ENCODE measurements at places on chromosomes 1 and 21.

- no peak for DNase-seq
Measured at GRCh38 chr1:38932571-38932970, 9.1 kb downstream of the RHBDL2 start.

GRCh38 chr1:212544110-212544509, 64.5 kb upstream of the ATF3 start:
- no peak for DNase-seq

DNA sequence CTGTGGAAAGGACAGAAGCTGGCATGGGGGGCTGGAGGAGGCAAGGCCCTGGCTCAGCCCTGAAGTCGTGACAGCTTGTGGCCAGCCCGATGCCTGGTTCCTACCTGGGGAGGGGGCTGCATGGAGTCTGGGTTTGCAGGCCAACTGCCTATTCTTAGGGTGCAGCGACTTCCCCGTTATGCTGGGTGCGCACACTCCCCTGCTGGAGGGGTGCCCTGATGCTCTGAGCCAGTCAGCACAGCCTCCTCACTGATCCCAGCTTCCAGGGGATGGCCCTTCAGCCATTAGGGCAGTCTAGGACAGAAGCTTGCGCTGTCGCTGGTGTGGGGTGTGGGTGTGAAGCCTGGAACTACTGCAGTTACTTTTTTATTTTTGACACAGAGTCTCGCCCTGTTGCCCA, 30.0 kb upstream of the SLC19A1 start:
- no peak for DNase-seq

DNA sequence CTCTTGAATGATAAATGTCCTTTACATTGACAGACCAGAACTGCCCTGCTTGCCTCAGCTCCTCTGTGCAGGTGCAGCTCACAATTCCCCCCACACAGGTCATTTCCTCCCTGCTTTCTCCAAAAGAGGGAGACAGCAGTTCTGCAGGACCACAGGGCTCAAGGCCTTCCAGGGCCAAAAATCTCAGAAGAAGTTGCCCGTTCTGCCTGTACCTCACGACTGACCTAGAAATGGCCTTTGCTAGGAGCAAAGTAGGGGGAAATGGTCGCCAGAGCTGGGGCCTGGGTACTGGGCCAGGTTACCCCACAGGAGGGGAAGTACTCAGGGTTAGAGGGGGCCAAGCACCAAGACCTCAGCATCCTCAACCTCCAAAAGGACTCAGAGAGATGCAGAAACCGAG, 11.1 kb downstream of the RNU1-2 start:
- no peak for DNase-seq

GRCh38 chr1:84883286-84883685, 9.7 kb downstream of the LPAR3 start:
- DNase-seq = no peak

DNA sequence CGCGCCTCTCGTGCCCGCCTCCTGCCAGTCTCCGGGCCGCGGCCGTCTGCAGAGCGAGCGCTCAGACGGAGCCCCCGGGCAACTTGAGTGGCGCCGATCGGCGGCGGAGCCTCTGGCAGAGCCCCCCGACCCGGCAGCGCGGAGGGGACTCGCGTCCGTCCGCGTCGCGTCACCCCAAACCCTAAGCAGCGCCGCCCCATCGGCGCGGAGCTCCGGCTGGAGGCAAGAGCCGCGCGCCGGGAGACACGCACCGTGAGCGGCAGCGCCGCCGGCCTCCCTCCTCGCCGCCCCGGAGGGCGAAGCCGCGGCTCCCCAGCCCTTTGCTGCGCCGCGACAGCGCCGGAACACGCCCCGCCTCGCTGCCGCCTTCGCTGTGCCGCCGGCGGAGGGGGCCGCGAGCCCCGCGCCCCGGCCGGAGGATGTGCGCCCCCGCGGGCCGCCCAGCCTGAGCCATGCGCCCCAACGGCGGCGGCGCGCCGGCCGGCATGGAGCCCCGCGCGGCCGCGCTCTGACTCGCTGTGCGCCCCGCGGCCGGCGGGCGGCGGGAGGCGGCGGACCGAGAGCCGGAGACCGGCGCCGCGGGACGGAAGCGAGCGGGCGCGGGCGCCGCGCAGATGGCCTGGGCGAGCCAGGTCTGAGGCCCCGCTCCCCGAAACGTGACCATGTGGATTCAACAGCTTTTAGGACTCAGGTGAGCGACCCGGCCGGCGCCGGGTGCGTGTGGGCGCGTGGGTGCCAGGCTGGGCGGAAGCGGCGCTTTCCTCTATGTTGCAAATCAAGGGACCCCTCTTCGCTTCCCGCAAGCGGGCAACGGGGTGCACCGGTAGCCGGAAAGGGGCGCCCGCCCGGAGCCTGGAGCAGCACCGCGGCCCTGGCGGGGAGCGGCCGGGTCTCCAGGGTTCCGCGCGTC, 610 bp downstream of the AJAP1 start:
- DNase-seq = no peak

DNA sequence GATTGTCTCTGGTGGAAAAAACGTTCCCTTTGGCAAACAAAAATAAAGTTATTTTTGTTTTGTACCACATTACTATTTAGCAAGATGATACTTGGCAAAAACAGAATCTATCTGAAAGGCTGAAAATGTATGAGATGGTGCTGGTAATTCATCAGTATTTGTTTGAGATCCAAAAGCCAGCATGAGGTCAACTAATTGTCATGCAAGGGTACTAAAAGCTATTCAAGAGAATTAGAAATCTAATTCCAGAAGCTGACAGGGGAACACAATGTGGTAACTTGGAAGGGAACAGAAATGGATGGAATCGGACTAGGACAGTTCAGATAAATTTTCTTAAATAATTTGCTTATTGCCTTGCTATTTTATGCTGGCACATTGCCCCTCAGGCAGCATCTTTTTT, 263.8 kb downstream of the KCNT2 start:
- DNase-seq = no peak

DNA sequence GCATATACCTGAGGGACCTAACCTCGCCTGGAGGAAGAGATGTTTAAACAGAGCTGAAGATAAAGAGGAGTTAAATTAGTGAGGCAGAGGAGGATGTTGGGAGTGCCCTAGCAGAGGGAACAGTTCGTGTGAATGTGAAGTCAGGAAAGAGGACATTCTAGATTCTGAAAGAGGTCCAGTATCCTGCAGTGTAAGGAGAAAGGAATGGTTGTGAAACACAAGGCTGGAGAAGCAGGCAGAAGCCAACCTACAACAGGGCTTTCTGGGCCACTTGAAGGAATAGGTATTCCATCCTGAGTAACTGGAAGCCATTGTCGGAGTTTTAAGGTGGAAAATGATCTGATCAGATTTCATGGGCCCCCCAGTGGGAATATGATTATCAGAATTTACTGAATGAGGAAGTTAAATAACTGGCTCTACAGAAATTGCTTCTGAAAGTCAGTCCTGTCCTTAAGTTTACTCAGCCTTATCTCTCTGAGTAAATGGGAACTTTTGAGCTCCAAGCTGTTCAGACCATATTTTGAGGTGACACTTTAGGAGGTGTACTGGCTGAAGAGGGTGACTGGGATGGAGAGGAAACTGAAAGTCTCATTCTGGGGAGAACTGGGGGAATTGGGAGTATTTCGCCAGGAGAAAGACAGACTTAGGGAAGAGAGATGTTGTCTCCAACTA, 24.4 kb upstream of the FAAH start:
- DNase-seq = no peak

DNA sequence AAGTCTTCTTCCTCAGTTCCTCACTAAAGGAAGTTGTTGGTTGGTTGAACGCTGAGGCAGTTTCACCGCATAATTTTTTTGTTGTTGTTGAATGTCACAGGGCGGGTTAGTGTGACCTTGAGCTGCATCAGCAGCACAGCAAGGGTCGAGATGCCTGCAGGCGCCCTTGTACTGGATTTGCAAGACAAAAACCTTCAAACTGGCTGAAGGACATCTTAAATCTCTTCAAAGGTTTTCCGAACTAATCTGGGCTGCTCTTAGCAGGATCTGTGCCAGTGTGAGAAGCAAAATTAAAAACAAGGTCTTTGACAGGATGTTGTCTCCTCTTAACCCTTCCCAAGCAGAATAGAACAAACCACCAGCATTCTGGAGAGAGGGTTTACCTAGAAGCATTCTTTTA, 59.4 kb downstream of the NRIP1 start:
- peak; percentile 9 for DNase-seq

DNA sequence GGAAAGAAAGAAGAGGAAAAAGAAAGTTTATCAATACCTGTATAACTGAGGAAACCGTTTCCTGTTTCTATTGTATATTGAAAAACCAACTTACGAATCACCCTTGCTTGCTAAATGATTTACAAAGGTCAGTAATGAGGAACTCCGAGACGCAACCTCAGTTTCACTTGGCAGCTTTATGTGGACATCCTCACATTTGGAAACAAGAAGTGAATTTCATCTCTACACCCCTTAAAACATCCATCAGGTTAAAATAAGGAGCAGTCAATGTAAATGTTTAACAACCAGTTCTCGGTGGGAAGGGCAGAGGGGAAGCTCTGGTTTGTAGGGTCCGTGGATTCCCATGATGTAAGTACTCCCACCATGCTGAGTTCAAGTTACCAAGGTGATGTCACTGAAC, 481.7 kb upstream of the RUNX1 start:
- no peak for DNase-seq
